ENCODE measurements at places on chromosomes 3 and 15.
A peak's percentile ranks its signal among the peaks of the same experiment; 100 is the strongest.

DNA sequence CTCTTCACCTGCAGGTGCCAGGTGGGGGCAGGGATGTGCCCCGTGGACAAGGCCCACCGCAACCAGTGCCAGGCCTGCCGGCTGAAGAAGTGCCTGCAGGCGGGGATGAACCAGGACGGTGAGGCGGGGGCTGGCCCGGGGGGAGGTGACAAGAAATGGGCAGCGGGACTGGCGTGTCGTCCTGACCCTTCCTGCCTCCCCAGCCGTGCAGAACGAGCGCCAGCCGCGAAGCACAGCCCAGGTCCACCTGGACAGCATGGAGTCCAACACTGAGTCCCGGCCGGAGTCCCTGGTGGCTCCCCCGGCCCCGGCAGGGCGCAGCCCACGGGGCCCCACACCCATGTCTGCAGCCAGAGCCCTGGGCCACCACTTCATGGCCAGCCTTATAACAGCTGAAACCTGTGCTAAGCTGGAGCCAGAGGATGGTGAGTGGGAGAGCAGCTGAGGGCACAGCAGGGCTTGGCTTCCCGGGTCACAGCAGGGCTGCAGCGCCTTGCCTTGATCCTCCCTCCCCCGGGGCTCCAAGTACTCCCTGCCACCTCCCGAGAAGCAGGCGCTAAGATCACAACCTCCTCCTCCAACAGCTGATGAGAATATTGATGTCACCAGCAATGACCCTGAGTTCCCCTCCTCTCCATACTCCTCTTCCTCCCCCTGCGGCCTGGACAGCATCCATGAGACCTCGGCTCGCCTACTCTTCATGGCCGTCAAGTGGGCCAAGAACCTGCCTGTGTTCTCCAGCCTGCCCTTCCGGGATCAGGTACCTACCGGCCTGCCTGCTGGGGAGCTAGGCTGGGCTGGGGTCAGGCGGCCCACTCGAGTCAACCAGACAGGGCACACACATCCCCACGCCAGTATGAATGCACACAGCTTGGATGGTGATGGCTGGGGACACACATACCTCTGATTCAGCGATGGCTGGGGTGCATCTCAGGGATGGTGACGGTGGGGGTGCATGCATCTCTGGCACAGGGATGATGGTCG lies 1.7 kb downstream of the NR2E3 start:
- DNase-seq = no peak

DNA sequence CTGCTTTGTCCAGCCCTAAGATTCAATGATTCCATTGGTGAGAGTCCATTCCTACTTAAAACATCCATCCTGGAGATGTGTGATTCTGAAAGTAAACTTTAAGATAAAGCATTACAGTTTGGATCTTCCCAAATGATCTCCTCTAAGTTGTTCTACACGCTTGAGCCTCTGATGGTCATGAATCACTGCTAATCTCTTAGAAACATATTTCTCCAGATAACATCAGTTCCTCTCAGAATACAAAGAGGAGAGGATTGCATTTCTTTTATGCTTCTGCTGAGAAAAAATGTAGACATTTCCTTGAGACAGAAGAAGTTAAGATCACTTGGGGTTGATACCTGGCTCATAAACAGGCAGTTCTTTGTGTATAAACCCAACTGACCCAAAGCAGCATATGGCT lies 281.2 kb upstream of the DPH6 start:
- no peak for DNase-seq

- no peak for DNase-seq
Measured at GRCh38 chr3:50512131-50512530, 8.7 kb upstream of the CACNA2D2 start.

DNA sequence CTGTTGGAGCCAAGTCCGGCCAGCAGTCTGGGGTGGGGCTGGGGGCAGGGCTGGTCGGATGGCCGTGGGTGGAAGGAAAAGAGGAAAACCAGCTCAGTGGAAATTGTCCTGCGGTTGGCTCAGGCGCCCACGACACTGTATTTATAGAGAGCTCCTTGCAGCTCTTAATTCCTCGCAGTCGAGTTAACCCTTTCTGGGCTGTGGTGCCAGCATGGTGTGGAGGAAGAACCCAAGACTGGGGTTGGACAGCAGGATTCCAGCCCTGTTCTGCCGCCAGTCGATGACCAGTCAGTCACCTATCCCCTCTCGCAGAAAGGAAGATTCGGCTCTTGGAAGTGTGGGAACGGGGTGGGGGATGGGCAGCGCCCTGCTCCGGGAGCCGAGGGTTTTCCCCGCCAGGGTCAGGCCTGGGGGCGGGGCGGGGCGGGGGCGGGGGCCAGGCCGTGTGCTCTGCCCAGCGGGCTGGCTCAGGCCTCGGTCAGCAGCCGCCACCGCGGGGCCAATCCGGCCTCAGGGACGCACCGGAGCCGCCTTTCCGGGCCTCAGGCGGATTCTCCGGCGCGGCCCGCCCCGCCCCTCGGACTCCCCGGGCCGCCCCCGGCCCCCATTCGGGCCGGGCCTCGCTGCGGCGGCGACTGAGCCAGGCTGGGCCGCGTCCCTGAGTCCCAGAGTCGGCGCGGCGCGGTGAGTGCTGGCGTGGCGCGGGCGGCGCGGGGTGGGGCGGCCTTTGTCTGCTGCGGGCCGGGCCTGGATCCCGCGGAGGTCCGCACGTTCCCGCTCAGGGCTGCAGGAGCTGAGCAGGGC lies at the start of gene CD276:
TSS of gene CD276 (plus strand) at position 607 of the 804 bp plus-strand sequence. CDS start 15,257 bp downstream, outside the sequence.
- no peak for DNase-seq

GRCh38 chr3:101803173-101803782 lies 24.3 kb downstream of the NXPE3 start:
- no peak for DNase-seq

DNA sequence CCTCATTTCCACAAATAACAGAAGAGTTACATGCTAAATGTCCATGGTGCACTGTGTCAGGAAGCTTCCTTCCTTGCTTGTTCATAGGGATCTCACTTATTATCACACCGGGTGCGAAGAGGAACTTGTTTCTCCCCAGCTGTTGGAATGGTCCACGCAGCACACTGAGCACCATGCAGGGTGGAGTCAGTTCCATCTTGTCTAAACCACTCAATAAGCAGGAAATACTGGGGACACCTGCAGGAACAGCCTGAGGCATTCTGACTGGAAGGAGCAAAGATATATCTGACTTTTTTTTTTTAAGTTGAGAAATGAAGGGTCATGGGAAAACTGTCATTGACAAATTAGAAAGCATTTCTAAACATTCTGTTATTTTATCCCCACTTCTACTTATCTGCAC lies 70.0 kb upstream of the WDR72 start:
- no peak for DNase-seq

GRCh38 chr3:113531826-113532697 lies at the start of gene SIDT1:
Gene SIDT1, plus strand, starts transcription at chr3:113532555. Its CDS starts 467 bp downstream, at chr3:113533022.
- peak; percentile 46 for DNase-seq

GRCh38 chr3:66492672-66493071 lies 8.2 kb downstream of the LRIG1 start:
- DNase-seq = no peak

Data from stimulated activated CD8-positive, alpha-beta memory T cell treated with anti-CD3 and anti-CD28 coated beads, Interleukin-15, amount 100 ng/mL, for 4 hours (primary cell).